Adrenal gland (tissue), 19 donors: ENCODE measurements at places on chromosomes 5 and 9. TPM values are rescaled to one million over a fixed set of nuclear protein-coding genes. Genes with fewer than 3 reads are reported as not detected.

Gene NAIP
- 20.0 TPM for total RNA-seq

GRCh38 chr9:78118742-78119473, 87.3 kb upstream of the GNAQ start:
- H3K4me1 ChIP-seq: no peaks in the 10 kb centered on the region
- no peaks in the 10 kb centered on the region for H3K36me3 ChIP-seq
- H3K27me3 ChIP-seq: no peaks in the 10 kb centered on the region
- H3K27ac ChIP-seq: no peak overlapping the region
- no peak overlapping the region for H3K4me3 ChIP-seq
- DNase-seq: no peak

DNA sequence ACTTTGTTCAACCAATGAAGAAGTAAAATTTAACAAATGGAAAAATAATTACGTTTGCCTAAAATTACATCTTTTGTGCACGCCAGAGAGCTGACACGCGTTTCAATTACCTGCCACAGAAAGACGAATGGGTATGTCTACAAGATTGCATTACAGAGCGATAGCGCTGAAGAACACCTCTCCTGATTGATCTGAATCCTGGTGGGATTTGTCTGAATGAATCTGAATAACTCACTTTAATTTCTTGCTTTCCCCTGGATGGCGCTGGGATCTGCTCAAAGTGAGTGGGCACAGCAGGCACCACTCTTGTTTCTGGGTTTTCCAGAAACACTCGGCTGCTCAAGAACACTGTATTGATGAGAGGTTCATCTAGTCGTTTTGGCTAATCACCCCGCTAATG, 148.8 kb upstream of the TBC1D2 start:
- H3K4me1 ChIP-seq: no peaks in the 10 kb centered on the region
- H3K4me3 ChIP-seq: no peak overlapping the region
- no peaks in the 10 kb centered on the region for H3K27me3 ChIP-seq
- H3K36me3 ChIP-seq: no peaks in the 10 kb centered on the region
- H3K27ac ChIP-seq: no peak overlapping the region

Gene ADAMTS2
- 36.5 TPM for total RNA-seq

Gene PPIP5K2
- 66.2 TPM for total RNA-seq

DNA sequence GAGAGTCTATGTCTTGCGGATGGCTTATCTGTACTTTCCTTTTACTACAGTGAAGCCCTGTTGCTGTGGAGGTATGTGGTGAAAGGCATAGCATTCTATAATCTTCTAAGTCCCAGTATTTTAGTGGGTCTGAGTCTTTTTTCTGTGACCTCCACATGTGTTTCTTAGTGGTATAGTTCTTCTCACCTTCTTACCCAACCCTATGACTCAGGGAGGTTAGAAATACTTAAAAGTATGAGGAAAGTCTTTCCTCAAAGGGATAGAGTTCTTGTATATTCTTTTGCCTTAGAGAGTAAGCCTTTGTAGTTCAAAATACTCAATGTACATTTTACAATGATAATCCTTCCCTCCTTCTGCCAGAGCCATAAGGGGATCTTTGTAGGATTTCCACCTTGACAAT, 621.9 kb upstream of the CTNND2 start:
- H3K36me3 ChIP-seq: no peaks in the 10 kb centered on the region
- H3K27ac ChIP-seq: no peak overlapping the region
- DNase-seq: no peak
- no peak overlapping the region for H3K4me3 ChIP-seq

Gene DDX4
- not detected for total RNA-seq

DNA sequence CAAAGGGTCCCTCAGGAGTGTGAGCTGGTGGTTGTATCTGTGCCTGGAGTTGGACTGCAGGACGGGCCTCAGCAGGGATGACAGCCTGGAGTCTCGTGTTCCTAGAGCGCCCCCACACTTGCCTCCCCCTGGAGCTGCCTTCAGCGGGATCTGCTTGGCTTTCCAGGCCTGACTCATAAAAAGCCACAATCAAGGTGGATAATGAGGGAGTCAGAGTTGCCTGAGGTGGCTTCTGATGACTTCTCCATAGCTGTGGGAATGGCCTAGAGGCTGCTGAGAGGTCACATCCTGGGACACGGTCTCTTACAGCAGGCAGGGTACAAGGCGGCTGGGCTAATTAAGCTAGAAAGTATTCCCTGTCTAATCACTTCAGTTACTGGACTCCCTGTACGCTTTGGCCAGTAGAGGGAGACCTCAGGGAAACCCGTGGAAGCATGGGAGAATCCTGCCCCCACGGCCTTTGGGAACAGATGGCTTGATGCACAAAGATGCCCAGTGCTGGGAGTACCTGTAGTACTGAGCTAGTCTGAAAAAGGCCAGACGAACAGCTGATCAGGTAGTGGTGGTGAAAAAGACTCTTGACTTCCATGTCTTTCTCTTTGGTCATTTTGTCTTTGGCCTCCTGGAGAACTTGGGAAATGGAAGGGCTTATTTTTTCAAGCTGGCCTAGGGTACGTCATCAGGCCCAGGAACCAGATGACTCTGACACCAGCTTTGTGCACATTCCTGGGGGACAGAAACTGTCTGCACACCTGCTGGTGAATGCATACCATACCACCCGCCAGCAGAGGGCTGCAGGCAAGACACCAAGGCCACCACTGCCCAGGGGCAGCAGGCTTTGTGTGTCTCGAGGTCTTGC, 16.1 kb upstream of the FRRS1L start:
- H3K4me3 ChIP-seq: no peak overlapping the region
- H3K36me3 ChIP-seq: no peaks in the 10 kb centered on the region
- H3K4me1 ChIP-seq: no peaks in the 10 kb centered on the region
- no peaks in the 10 kb centered on the region for H3K27me3 ChIP-seq

- H3K4me3 ChIP-seq: no peak overlapping the region
- no peaks in the 10 kb centered on the region for H3K4me1 ChIP-seq
- no peak overlapping the region for H3K27ac ChIP-seq
- DNase-seq: no peak
- H3K27me3 ChIP-seq: no peaks in the 10 kb centered on the region
- no peaks in the 10 kb centered on the region for H3K36me3 ChIP-seq
Observed at GRCh38 chr9:21936161-21936560, 58.0 kb downstream of the CDKN2A start.

- H3K4me1 ChIP-seq: no peaks in the 10 kb centered on the region
- no peaks in the 10 kb centered on the region for H3K36me3 ChIP-seq
- DNase-seq: no peak
- H3K4me3 ChIP-seq: no peak overlapping the region
Observed at GRCh38 chr5:147788023-147788422, 5.5 kb upstream of the JAKMIP2 start.

Gene ABO
- total RNA-seq: 16.2 TPM

GRCh38 chr5:12119657-12120056, 215.4 kb upstream of the CTNND2 start:
- no peak overlapping the region for H3K27ac ChIP-seq
- no peaks in the 10 kb centered on the region for H3K36me3 ChIP-seq

- no peak for DNase-seq
- H3K27ac ChIP-seq: no peak overlapping the region
- no peak overlapping the region for H3K4me3 ChIP-seq
- H3K27me3 ChIP-seq: no peaks in the 10 kb centered on the region
- no peaks in the 10 kb centered on the region for H3K36me3 ChIP-seq
Observed at GRCh38 chr9:35619800-35620158, 1.6 kb upstream of the CD72 start.

Gene STK32A
- total RNA-seq: 20.1 TPM

Gene GPR150
- 0.26 TPM for total RNA-seq

DNA sequence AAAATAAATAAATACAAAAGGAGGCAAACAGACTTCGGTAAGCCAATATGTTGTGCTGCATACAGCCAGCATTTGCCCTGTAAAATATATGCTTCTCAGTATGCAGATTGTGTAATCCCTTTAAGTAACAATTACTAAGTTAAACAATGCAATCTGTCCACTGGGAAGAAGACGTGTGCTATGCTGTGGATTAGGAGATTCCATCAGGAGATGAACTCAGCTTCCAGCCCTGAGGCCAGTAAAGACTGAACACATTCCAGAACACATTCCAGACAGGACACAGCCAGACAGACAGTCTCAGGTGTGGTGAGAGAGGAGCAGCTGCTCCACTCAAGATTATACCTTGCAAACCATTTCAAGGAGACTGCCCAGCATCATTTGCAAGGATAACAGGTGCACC, 97.8 kb downstream of the MPDZ start:
- H3K4me1 ChIP-seq: no peaks in the 10 kb centered on the region
- no peaks in the 10 kb centered on the region for H3K27me3 ChIP-seq
- no peaks in the 10 kb centered on the region for H3K36me3 ChIP-seq
- no peak overlapping the region for H3K27ac ChIP-seq
- H3K4me3 ChIP-seq: no peak overlapping the region
- no peak for DNase-seq

DNA sequence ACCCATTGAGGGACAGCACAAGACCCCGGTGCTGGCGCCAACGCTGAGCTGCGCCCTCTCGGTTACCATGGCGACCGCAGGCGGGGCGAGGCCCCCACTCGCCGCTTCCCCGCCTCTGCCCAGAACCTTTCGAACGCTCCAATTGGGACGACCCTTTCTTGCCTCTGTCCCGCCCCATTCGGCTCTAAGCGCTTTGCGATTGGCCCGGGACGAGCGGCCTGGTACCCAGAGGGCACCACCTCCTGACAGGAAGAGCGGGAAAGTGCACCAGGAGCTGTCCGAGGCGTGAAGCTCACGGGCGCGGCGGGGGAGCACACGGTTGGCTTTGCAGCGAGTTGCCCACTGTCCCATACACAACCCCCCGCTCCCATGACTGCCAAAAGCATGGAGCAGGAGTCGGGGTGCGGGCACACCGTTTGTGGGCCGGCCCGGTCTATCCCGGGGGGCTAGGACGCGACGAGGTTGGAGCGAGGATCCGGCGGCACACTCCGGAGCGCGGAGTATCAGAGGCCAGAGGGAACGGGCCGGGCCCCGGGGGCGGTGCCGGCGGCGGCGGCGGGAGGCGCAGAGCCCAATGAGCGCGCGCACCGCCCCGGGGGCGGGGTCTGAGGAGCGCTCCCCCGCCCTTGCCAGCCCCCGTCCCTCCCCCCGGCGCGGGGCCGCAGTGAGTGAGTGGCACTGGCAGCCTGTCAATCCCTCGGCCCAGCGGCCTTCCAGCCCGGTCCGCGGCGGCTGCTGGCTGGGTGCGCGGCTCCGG, 978 bp upstream of the PBX3 start:
- peak; percentile 96 for DNase-seq
- H3K4me1 ChIP-seq: peaks cover 27% of the 10 kb centered on the region
- no peaks in the 10 kb centered on the region for H3K36me3 ChIP-seq
- no peaks in the 10 kb centered on the region for H3K27me3 ChIP-seq
- peak overlapping the region; percentile 83 for H3K27ac ChIP-seq
- peak overlapping the region; percentile 36 for H3K4me3 ChIP-seq

GRCh38 chr9:126695186-126695585, 81.5 kb downstream of the LMX1B start:
- DNase-seq: no peak
- H3K27me3 ChIP-seq: peaks cover 9% of the 10 kb centered on the region
- H3K4me1 ChIP-seq: no peaks in the 10 kb centered on the region
- H3K4me3 ChIP-seq: no peak overlapping the region

- H3K4me1 ChIP-seq: peaks cover 7% of the 10 kb centered on the region
- no peaks in the 10 kb centered on the region for H3K27me3 ChIP-seq
- no peak overlapping the region for H3K4me3 ChIP-seq
- H3K27ac ChIP-seq: no peak overlapping the region
- no peaks in the 10 kb centered on the region for H3K36me3 ChIP-seq
- no peak for DNase-seq
Observed at GRCh38 chr9:94931036-94931633, 204.6 kb downstream of the AOPEP start.

GRCh38 chr5:150035139-150035895, 34.8 kb downstream of the HMGXB3 start:
- H3K27ac ChIP-seq: no peak overlapping the region
- no peak overlapping the region for H3K4me3 ChIP-seq
- DNase-seq: no peak
- peaks cover 12% of the 10 kb centered on the region for H3K4me1 ChIP-seq
- H3K27me3 ChIP-seq: no peaks in the 10 kb centered on the region

DNA sequence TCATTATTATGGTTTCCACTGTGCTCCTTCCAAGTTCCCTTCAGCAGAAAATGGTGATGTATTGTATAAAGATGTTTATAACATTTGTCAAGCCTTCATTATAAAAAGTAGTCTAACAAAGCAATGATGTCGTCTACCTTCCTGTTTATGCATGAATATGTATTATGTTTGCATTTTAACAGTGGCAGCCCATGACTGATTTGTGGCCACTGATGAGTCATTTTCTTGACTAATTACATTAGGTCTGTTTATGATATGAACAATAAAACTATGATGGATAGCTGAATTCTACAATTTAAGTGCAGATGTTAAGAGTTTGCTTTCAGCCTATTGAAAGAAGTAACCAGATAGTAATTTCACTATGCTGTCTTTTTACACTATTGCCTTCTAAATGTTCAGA, 75.4 kb upstream of the ADAMTS19 start:
- H3K4me3 ChIP-seq: no peak overlapping the region
- H3K36me3 ChIP-seq: no peaks in the 10 kb centered on the region
- H3K27ac ChIP-seq: no peak overlapping the region
- H3K27me3 ChIP-seq: no peaks in the 10 kb centered on the region
- H3K4me1 ChIP-seq: no peaks in the 10 kb centered on the region

GRCh38 chr5:1341863-1342262, 3.0 kb downstream of the CLPTM1L start:
- H3K4me3 ChIP-seq: no peak overlapping the region
- no peak for DNase-seq
- H3K36me3 ChIP-seq: peaks cover 48% of the 10 kb centered on the region
- no peaks in the 10 kb centered on the region for H3K27me3 ChIP-seq

DNA sequence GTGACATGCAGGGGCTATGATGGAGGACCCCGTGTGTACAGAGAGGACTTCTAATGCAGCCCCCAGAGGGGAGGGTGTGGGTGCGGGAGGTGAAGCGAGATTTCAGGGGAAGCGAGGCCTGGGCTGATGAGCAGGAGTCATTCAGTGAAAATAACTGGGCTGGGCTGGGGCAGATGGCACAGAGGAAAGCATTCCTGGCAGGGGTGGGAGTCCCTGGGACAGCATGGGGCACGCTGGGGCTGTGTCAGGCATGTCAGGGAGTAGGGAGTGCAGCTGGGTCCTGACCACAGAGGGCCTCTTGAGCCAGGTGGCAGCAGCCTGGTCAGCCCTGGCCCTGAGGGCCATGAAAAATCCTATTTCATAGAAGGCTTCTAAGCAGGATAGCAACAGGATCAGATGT, 36.6 kb downstream of the COL15A1 start:
- no peaks in the 10 kb centered on the region for H3K27me3 ChIP-seq
- H3K4me3 ChIP-seq: no peak overlapping the region
- H3K36me3 ChIP-seq: no peaks in the 10 kb centered on the region
- peaks cover 14% of the 10 kb centered on the region for H3K4me1 ChIP-seq
- H3K27ac ChIP-seq: no peak overlapping the region
- no peak for DNase-seq

Gene OMD
- 0.72 TPM for total RNA-seq

DNA sequence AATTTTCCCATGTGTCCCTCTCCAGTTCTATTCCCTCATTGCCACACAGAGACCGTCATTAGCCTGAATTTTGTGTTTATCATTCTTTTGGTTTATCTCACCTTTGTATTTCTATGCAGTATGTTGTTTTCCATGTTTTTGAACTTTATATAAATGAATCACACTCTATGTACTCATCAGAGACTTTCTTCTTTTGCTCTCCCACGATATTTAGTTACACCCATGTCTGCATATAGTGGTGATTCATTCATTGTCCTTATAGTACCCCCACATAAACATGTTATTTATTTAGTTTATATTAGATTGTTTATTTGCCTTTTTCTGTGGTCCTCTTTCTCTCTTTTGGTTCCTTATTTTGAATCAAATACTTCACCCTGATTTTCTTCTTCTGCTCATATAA, 199.7 kb downstream of the FSTL4 start:
- H3K27me3 ChIP-seq: no peaks in the 10 kb centered on the region
- H3K27ac ChIP-seq: no peak overlapping the region
- H3K4me1 ChIP-seq: no peaks in the 10 kb centered on the region
- no peaks in the 10 kb centered on the region for H3K36me3 ChIP-seq
- H3K4me3 ChIP-seq: no peak overlapping the region
- DNase-seq: no peak
